Tibial nerve (tissue), 4 donors: ENCODE measurements at places on chromosomes 5 and 9. TPM values are rescaled to one million over a fixed set of nuclear protein-coding genes. Genes with fewer than 3 reads are reported as not detected.

Gene EQTN
- not detected for total RNA-seq

Gene NPR2
- total RNA-seq, result 26.3 TPM

Gene HAVCR1
- total RNA-seq, result not detected

Gene RBM22
- 36.7 TPM for total RNA-seq

Gene PCDHB16
- total RNA-seq, result 12.7 TPM

Gene ZNF366
- total RNA-seq, result 6.0 TPM

Gene TMEM174
- total RNA-seq, result not detected

Gene MRPS30
- total RNA-seq, result 65.1 TPM

Gene AGGF1
- total RNA-seq, result 19.2 TPM

Gene HMMR
- 1.0 TPM for total RNA-seq

Gene STK32A
- 35.2 TPM for total RNA-seq

Gene IL3
- total RNA-seq, result not detected

Gene SH3TC2
- 77.4 TPM for total RNA-seq

Gene SLC4A9
- not detected for total RNA-seq

Gene GPR150
- 2.3 TPM for total RNA-seq

Gene RASEF
- total RNA-seq, result 3.6 TPM

Gene IFNA8
- not detected for total RNA-seq

Gene IFNK
- total RNA-seq, result not detected

Gene CSF1R
- 36.9 TPM for total RNA-seq

Gene LCN9
- total RNA-seq, result not detected

Gene OTULINL
- total RNA-seq, result 5.3 TPM

Gene NPR3
- total RNA-seq, result 81.5 TPM

Gene TRPM6
- total RNA-seq, result 0.42 TPM

Gene SPINK4
- total RNA-seq, result not detected

Gene SLC45A2
- not detected for total RNA-seq

Gene KYAT1
- total RNA-seq, result 7.4 TPM

Gene GRXCR2
- total RNA-seq, result not detected

Gene COL23A1
- 20.4 TPM for total RNA-seq

Gene CARTPT
- not detected for total RNA-seq

Gene FBP2
- total RNA-seq, result not detected

Gene ECSCR
- 12.8 TPM for total RNA-seq

Gene ZSWIM6
- 10.6 TPM for total RNA-seq

Gene DAP
- 43.0 TPM for total RNA-seq
